HCEC 1CT (cell line): ENCODE measurements at places on chromosomes 7 and 10.

GRCh38 chr7:96045919-96046318 lies 273.6 kb downstream of the DYNC1I1 start:
- no peak for DNase-seq

- peak; percentile 28 for DNase-seq
Measured at GRCh38 chr7:35424869-35425495, 171.1 kb upstream of the TBX20 start.

DNA sequence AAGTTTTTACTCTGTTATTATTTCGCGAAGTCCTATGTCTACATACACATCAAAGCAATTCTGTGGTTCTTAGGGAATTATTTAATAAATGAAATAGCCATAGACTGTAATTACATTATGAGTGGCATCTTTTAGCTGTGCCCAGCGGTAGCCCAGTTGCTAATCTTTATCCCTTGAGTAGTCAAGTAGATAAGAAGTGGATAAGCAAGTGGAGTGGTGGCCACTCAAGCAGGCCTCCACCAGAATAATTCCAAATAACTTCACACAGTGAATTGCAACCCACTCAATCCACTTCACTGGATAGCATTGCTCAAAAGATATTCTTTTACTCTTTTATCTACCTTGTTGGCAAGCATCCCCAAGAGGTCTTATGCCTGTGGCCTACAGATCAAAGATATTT lies 349.7 kb downstream of the AUTS2 start:
- no peak for DNase-seq

GRCh38 chr10:59508296-59508695 lies 145.9 kb upstream of the FAM13C start:
- DNase-seq = peak; percentile 54

GRCh38 chr7:30147785-30148184 lies 13.0 kb downstream of the MTURN start:
- DNase-seq = no peak

GRCh38 chr7:88758381-88759229 lies 895 bp upstream of the ZNF804B start:
- DNase-seq = no peak

DNA sequence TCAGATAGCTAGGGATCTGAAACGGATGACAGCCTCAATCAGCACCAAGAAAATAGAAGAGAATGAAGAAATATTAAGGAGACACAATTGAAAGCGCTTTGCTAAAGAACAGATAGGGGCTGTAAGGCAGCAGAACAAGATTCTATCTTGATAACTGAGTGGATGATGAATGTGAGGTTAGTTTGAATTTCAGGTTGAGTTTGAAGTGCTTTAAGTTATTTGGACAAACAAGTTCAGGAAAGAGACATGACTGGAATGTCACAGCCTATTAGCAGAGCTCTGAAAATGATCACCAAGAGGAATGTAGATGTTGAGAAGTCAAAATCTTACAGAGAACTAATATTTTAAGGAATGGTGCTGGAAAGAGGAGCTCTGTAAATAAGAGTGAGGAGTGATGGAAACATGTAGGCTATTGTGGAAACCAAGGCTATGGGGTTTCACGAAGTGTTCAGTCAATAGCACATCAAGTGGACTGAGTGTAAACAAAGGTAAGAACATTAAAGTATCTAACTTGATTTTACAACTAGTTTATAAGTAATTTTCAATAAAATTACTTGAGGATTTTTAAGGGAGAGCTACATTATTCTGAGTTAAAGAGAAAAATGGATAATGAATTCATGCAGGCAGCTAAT lies 61.6 kb downstream of the MEST start:
- DNase-seq = no peak

DNA sequence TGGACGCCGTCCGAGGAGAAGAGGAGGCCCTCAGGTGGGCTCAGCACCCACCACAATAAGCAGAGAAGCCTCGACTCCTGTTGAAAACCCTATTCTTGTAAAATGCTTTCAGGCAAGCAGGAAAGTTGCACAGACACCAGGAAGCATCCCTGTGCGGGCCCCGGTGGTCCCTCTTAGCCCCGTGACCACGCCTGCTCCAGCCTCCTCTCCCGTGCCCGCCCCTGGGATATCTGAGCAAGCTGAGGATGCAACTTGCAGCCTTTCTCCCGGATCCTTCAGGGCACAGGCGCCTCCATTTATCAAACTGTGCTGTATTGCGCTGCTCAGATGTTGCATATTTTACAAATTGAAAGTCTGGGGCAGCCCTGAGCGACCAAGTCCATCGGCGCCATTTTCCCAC lies 72.7 kb downstream of the CFAP46 start:
- no peak for DNase-seq

DNA sequence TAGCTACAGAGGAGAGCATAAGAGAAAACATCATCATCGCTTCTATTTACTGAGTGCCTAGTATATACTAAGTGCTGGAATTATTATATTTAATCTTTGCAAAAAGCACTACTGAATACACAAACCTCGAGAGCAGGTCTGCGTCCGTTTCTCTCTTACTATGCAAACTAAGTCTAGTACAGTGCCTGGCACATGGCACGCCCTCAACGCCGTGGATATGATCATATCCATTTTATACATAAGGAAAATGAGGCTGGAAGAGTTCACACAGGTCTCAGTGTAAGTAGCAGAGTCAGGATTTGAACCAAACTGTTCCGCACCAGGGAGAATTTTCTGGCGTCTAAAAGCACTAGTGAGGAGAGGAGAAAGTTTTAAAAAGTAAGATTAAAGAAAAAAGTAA lies 17.6 kb downstream of the MXI1 start:
- DNase-seq = no peak

DNA sequence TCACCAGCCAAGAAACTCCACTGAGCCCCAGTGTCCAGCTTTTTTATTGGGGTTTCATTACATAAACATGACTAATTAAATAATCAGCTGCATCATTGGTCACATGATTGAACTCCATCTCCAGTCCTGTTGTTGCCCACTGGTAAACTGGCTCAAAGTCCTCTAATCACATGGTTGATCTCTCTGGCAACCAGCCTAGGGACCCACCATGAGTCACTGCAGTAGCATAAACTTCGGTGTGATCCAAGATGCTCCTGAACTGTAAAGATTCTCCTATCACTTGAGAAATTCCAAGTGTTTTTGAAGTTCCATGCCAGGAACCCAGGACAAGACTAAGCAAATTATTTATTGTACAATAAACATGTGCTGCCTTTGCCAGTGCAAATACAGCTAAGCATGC lies 130.4 kb upstream of the AUTS2 start:
- DNase-seq = no peak

DNA sequence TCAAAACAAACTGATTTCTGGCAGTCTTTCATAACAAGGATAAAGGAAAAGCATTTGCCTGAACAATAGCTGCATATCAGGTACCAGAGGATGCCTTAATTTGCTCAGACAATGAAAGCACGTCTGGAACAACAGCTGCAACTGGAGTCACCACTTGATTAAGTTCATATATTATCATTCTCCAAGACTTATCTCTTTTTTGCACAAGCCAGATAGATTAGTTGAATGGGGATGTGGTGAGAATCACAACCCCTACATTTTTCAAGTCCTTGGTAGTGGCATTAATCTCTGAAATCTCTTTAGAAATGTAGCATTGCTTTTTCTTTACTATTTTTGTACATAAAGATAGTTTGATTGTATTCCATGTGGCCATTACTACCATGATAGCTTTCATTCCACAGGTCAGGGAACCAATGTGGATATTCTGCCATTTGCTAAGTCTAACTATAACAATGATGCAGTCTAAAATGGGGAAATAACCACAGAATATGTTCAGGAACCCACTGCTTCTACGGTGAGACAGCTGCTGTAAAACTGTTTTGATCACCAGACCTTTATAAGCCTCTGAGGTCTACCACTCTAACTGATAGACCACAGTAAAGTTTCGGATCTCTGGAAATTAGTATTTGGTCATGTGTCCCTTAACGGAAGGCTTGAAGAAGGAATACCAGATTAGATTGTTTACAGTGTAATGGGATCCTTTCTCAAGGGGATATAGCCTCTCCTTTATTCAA lies 1176.2 kb downstream of the DNAJB9 start:
- no peak for DNase-seq

- no peak for DNase-seq
Measured at GRCh38 chr10:75294518-75294865, 58.7 kb upstream of the COMTD1 start.

- no peak for DNase-seq
Measured at GRCh38 chr10:123637326-123637880, 28.8 kb upstream of the GPR26 start.

- DNase-seq = no peak
Measured at GRCh38 chr10:17237149-17237527, 9.1 kb downstream of the VIM start.

DNA sequence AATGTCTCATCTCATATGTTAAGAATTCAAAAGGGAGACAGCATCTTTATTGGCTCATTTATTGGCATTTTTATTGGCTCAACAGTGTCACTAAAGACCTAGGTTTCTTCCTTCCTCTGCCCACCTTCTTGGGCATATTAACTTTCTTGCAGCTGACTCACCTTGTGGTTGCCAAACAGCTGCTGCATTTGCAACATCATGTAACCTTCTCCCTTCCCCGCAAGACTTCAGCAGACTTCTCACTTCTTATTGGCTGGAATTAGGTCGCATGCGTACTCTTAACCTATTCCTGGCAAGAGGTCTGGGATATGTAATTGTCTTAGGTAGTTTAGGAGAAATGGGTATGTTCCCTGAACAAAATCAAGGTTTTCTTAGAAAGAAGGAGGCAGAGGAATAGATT lies 263.2 kb downstream of the POU6F2 start:
- no peak for DNase-seq

GRCh38 chr7:822692-823276 lies 9.5 kb upstream of the SUN1 start:
- no peak for DNase-seq

DNA sequence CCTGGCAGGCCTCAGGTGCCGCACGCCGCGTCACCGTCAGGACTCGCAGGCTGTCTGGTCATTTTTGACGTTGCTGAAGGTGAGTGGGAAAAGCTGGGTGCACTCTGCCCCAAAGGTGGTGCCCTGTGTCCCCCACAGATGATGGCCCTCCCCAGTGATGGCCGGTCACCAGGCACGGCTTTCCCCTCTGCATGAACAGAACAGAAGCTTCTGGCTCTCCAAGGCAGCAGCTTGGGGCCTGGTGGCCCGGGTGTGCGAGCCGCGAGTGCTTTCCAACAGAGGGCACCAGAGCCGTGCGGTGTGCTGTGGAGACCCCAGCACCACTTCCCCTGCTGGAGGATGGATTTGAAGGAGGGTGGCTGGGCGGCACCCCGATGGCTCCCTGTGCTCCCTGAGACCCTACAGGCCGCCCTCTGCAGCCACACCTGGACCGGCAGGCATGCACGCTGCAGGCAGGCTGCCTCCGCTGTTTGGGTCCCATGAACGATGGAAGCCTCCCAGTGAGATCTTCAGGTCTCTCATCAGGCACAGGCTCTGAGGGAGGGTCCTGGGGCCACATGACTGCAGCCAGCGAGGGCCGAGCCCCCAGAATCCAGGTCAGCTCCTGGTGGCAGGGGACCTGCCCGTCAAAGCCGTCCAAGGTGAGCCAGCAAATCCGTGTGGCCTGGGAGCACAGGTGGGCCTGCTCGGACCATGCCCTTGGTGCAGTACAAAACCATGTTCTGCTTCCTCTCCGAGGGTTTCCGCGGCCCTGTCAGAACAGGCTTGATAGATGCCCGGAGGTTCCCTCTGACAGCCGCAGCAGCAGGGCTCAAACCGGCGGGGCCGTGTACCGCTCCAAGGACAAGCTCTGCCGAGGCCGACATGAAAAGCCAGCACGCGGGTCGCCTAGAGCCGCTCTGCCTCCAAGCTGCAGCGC lies 195.4 kb downstream of the EBF3 start:
- no peak for DNase-seq

- no peak for DNase-seq
Measured at GRCh38 chr10:28471652-28472050, 61.3 kb upstream of the WAC start.

GRCh38 chr7:1662767-1663166 lies 7.3 kb upstream of the ELFN1 start:
- DNase-seq = no peak

- DNase-seq = no peak
Measured at GRCh38 chr7:128000048-128000447, 31.2 kb downstream of the LRRC4 start.

- no peak for DNase-seq
Measured at GRCh38 chr10:98509745-98510144, 63.0 kb upstream of the HPS1 start.

DNA sequence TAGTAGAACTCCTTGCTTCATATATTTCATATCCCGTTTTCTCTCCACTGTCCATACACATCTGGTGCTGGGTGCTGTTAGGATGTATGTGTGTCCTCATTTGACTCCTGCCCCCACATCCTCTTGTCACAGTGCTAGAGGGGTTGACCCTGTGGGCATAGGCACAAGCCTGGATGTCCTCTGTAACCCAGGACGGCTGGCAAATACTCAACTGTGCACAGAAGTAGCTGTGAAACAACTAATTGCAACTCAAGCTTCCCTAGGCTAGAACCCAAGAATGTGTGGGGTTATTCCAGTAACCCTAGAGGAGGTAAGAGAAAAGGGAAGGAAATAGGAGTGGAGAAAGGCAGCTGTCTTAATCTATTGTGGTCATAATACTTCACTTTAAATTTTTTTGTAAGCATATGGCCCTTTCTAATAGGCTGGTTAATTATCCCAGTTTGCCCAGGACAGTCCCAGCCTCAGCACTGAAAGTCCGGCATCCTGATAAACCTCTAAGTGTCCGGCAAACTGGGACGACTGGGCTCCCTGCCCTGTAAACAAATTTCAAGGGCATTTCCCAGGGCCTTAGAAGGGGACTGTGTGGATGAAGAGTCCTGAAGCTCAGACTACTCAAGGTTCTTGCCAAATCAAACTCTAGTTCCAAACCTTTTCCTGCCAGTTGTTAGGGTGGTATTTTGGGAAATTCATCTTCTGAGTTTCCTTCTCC lies 283.2 kb upstream of the CELF2 start:
- no peak for DNase-seq

- no peak for DNase-seq
Measured at GRCh38 chr7:159177284-159177953, 32.8 kb upstream of the VIPR2 start.

DNA sequence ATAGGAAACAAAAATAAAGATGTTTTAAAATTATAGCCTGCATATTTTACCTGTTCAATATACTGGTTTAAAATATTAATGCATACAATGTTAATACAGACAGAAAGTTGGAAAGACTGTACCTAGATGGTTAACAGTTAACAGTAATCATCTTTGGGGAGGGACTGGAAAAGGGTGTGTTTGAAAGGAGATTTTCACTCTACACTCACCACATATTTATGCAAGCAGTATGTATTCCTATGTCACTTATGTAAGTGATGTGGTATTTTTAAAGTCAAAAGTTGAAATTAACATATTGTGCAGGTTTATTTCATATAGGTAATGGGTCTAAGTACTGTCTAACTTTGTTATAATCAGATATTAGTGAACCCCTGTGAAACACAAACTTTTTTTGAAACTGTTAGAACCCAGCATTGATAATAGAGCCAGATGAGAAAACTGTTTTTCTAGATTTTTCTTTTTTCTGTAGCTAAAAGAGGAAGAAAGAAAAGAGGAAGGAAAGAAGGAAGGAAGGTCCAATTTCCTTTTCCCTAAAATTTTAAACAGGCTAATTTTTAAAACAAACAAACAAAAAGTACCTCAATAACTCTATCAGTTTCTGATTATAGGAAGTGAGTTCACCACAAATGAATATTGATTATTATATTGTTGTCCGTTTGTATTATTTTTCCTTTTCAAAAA lies 9.0 kb upstream of the STARD3NL start:
- DNase-seq = peak; percentile 12
